ENCODE measurements at places on chromosomes 2 and 18.
A peak's percentile ranks its signal among the peaks of the same experiment; 100 is the strongest.

GRCh38 chr2:224682134-224682533 is 34.0 kb downstream of the CCDC195 start:
- no peak for DNase-seq

- no peak for DNase-seq
Measured at GRCh38 chr2:112293636-112294401, 18.4 kb downstream of the ZC3H6 start.

DNA sequence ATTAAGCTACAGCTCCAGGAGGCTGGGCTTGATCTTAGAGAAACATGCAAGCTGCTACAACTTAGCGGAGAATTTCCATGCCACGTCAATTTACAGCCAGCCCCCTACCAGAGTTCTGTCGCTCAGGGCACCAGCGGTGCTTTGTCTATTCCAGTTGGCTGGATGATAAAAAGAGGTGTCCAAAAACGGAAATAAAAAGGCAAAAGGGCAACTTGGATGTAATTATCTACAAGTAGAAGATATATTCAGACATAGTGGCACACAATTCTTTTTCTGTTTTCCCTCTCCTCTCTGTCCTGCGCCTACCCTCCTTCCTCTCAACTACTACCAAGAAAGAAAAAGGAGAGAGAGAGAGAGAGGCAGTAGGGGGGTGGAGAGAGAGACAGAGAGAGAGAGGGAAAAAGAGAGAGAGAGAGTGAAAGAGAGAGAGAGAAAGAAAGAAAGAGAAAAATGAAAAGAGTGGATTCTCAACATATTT is 363 bp upstream of the RFTN2 start:
- DNase-seq: peak; percentile 83

- DNase-seq: peak; percentile 60
Measured at GRCh38 chr2:38268691-38269327, 108.3 kb downstream of the ATL2 start.

DNA sequence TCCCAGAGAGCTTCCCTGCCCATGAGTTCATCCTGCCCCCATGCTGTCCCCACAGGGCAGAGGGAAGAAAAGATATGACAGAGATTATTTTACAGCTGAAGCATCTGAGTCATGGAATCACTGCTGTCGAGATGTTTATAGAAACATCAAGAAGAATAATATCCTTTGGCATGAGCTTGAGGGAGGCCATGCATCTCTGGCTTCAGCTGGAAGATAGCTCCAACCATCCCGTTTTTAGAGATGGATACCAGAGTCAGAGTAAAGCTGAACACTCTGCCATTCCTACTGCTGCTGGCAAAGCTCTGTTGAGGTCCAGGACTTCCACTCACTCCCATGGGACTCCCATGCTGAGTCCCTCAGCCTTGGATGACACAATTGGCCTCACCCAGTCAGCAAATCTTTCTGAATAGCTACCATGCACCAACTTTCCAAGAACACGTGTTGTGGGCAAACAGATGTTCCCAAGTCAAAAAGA is 167.8 kb downstream of the TTC32 start:
- DNase-seq: peak; percentile 41

GRCh38 chr2:26324903-26325302 is 21.0 kb upstream of the SELENOI start:
- DNase-seq: no peak
